ENCODE measurements at places on chromosomes 4 and X.

GRCh38 chr4:1166509-1167243 lies 5.7 kb downstream of the SPON2 start:
- no peak for DNase-seq

DNA sequence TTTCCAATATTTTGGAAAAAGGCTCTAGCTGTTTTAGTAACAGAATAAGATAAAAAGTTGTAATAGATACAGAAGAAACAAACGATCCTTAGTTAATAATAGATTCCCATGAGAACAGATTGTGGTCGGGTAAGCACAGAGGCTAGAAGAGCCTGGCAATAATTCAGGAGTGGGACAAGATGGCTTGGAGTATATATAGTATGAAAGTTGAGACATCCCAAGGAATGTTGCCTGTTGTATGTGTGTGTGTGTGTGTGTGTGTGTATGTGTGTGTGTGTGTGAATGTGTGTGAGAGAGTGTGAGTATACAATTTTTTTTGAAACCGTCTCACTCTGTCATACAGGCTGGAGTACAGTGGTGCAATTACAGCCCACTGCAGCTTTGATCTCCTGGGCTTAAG lies 150.7 kb downstream of the PDGFC start:
- no peak for DNase-seq

DNA sequence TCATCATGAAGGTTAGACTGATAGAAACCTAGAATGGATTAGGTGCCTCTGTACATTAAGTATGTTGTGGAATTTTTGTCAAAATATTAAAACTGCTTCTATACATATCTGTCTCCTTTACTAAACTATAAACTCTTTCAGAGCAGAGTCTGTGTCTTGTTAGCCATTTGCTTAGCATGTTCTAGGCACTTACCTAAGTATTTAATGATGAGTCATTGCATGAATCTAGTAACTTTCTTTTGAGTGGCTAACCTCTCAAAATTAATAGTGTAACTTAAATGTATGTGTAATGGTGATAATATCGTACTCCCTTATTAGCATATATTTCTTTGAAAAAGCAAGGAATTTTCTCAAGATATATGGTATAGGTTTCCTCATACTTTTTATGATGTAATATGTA lies 57.8 kb downstream of the RAP1GDS1 start:
- DNase-seq, result no peak

DNA sequence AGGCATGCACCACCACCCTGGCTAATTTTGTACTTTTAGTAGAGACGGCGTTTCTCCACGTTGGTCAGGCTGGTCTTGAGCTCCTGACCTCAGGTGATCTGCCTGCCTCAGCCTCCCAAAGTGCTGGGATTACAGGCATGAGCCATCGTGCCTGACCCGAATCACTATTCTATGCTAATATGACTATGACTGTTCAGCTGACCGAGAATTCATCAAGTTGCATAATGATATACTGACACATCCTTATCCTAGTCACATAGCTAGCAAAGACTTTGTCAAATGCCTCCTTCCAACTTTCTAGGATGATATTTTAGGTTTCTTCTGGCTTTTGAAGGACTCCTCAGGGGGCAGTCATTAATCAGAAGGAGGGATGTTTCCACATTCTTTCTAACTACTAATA lies 4.8 kb upstream of the GPM6B start:
- no peak for DNase-seq

GRCh38 chr4:66294638-66295037 lies 624.3 kb upstream of the EPHA5 start:
- no peak for DNase-seq

- no peak for DNase-seq
Observed at GRCh38 chr4:152689615-152690501, 10.1 kb upstream of the TMEM154 start.

- DNase-seq, result no peak
Observed at GRCh38 chr4:30056016-30056766, 664.0 kb upstream of the PCDH7 start.

DNA sequence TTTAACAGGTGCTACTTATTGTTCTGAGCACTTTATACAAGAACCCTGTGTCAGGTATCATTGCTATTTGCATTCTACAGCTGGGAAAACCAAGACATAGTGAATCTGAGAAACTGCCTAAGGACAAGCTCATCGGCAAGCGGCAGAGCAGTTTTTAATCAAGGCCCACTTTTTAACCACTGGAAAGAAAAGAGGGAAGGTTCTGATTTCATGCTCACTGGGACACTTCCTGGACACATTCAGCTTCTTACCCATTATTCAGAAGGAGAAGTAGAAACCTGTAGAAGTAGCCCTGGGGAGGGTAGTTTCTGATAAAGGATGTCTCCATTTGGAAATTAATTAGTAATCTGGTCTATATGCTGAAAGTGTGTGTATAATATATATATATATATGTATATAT lies 2.5 kb upstream of the LNX1 start:
- DNase-seq, result no peak

- DNase-seq, result no peak
Observed at GRCh38 chrX:152520653-152521052, 69.5 kb upstream of the GABRA3 start.

GRCh38 chr4:4984186-4984585 lies 35.1 kb downstream of the CYTL1 start:
- no peak for DNase-seq

GRCh38 chr4:108116423-108117168 lies 52.1 kb downstream of the LEF1 start:
- DNase-seq, result no peak

DNA sequence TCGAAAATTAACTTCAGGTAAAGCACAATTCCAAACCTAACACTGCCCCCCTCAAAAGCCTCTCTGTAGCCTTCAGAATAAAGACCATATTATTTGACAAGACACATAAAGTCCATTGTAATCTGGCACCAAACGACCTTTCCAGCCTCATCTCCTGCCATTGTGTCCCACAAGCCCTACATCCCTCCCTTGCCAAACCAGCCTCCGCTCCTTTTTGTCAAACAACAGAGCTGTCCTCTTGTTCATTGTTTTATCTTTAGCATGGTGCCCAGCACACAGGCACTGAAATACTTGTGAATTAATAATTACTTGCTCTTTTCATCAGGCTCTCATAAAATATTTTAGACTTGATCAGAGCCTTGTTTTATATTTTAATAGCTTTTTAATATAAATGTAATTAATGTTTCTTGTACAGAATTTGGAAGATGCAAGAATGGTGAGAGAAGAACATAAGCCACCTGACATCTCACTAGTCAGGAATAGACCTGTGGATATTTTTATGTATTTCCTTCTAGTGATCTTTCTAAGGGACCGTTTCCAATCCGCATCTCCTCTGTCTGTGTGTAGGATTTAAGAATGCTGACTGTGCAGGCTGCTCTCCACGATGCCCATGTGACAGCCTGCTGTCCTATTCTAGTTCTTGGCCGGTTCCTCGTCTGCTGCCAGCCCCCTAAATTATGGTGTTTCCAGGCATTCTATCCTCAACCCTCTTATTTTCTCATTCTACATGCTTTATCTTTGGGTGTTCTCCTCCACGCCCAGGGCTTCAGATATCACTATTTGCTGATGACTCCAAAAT lies 3.0 kb upstream of the IRF2 start:
- DNase-seq, result peak; percentile 25

GRCh38 chrX:25650216-25650820 lies 487.8 kb upstream of the MAGEB18 start:
- DNase-seq, result no peak

- no peak for DNase-seq
Observed at GRCh38 chrX:155086961-155087735, 15.8 kb downstream of the BRCC3 start.

DNA sequence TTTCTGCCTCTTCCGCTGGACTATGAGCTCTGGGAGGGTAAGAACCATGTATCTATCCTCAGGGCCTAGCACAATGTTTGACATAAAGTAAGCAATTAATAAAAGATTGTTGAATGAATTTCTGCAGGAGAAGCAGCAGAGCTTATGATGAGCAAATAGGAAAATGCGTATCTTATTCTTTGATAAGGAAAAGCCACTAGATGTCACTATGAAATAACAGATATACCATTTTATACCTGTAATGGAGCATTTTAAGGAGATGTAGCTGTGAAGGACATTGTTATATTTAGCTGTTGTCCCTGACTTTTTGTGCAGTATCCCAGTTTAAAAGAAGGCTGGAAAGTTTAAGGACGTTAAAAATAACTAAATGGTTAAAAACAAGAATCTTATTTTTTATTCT lies 147.2 kb upstream of the MBNL3 start:
- DNase-seq, result no peak

DNA sequence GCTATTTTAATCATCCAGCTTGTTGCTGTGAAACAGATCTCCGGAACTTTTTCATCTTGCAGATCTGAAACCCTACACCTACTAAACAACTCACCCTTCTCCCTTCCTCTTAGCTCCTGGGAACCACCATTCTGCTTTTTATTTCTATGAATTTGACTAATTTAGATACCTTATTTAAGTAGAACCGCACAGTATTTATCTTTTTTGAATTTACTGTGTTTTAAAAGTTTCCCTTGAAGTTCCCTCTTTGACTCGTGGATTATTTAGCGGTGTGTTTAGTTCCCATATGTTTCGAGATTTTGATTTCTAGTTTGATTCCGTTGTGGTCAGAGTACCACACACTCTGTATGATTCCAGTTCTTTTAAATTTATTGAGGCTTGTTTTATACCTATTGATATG lies 44.6 kb downstream of the EIF2S3 start:
- no peak for DNase-seq

GRCh38 chrX:69063486-69063885 lies 101.8 kb downstream of the PJA1 start:
- no peak for DNase-seq

- no peak for DNase-seq
Observed at GRCh38 chr4:130210864-130211263, 1114.9 kb downstream of the C4orf33 start.

- no peak for DNase-seq
Observed at GRCh38 chr4:65597697-65598096, 72.6 kb downstream of the EPHA5 start.

GRCh38 chr4:172489861-172490260 lies 676.7 kb downstream of the GALNTL6 start:
- DNase-seq, result no peak

GRCh38 chr4:44984083-44984482 lies 257.7 kb upstream of the GNPDA2 start:
- no peak for DNase-seq

- DNase-seq, result peak; percentile 36
Observed at GRCh38 chrX:151697522-151697921, 2.3 kb downstream of the PRRG3 start.

GRCh38 chr4:186148336-186148975 lies 42.9 kb upstream of the CYP4V2 start:
- no peak for DNase-seq

DNA sequence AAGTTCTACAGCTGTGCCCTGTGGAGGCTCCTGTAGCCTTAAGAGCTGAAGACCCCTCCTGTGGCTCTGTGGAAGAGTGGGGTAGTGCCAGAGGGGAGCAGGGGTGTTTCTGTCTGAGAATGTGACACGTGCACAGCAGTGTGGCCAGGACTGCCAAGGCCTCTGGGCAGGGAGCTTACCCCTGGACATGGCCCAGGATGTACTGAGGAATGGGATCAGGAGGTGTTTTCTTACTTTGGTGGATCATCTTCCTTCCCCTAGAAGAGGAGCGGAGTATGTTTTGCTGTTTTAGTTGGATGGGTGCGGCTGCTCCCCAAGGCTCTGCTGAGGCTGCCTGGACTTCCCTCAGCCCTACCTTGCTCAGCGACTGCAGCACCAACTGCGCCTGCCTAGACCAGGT lies 342.6 kb downstream of the ARHGAP10 start:
- DNase-seq, result no peak

DNA sequence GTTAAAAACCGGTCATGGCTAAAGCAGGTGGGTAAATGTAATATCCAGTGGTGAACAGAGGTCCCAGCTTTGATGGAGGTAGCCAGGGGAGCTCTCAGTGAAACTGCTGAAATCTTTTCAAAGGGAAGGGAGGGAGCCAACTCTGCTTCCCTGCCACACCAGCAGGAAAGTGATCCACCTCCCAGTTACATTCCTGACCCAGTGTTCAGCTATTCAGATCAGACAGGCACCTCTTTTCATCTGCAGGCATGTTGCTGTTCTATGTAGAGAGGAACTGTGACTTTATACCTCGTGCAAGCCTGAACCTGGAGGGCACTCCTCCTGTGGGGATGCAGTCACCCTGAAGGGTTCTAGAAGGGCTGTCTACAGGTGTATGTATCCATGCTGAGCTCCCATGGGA lies 37.6 kb downstream of the DCLK2 start:
- no peak for DNase-seq

- DNase-seq, result no peak
Observed at GRCh38 chrX:74804574-74804973, 120.7 kb downstream of the NEXMIF start.

GRCh38 chrX:9878146-9878820 lies 88.9 kb upstream of the CLDN34 start:
- no peak for DNase-seq

DNA sequence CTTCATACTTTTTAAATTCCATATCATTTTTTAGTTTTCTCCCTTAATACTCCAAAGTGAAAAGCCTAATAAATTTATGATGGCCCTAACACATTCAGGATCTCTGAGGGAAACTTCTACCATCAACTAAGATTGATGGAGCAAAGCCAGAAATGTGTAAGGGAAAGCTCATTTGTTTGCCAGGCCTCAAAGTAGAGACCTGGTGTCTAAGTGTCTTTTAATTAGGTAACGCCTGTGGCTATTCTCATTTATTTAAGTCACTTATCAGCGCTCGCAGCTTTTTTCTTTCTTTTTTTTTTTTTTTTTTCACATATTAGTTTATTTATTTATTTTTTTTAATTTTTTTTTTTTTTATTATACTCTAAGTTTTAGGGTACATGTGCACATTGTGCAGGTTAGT lies 242.4 kb downstream of the TMA16 start:
- DNase-seq, result no peak

GRCh38 chr4:183733181-183733580 lies 74.1 kb downstream of the TRAPPC11 start:
- no peak for DNase-seq

DNA sequence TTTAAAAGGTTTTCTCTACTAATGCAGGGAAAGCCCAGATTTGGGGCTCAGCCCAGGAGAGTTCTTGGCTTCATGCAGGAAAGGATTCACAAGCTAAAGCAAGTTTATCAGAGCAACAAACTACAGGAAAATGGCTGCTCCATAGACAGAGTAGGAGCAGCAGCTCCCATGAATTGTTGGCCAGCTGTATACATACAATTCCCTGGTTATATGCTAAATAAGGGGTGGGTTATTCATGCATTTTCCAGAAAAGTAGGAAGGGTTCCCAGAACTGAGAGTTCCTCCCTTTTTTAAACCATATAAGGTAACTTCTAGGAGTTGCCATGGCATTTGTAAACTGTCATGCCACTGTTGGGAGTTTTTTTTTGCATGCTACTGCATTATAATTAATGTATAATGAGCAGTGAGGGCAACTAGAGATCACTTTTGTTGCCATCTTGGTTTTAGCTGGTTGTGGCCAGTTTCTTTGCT lies 2.6 kb downstream of the C4orf33 start:
- DNase-seq, result no peak

DNA sequence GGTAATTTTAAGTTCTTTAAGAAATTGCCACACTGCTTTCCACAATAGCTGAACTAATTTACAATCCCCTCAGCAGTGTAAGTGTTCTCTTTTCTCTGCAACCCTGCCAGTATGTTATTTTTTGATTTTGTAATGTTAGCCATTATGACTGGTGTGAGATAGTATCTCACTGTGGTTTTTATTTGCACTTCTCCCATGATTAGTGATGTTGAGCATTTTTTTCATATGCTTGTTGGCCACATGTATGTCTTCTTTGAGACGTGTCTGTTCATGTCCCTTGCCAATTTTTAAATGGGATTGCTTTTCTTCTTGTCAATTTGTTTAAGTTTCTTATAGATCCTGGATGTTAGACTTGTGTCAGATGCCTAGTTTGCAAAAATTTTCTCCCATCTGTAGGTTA lies 86.1 kb downstream of the BMP3 start:
- DNase-seq, result no peak

GRCh38 chrX:40736170-40736505 lies 796 bp upstream of the MED14 start:
- no peak for DNase-seq

Measured in hepatocyte (in vitro differentiated cells).